ENCODE measurements at places on chromosomes 5 and 9.

DNA sequence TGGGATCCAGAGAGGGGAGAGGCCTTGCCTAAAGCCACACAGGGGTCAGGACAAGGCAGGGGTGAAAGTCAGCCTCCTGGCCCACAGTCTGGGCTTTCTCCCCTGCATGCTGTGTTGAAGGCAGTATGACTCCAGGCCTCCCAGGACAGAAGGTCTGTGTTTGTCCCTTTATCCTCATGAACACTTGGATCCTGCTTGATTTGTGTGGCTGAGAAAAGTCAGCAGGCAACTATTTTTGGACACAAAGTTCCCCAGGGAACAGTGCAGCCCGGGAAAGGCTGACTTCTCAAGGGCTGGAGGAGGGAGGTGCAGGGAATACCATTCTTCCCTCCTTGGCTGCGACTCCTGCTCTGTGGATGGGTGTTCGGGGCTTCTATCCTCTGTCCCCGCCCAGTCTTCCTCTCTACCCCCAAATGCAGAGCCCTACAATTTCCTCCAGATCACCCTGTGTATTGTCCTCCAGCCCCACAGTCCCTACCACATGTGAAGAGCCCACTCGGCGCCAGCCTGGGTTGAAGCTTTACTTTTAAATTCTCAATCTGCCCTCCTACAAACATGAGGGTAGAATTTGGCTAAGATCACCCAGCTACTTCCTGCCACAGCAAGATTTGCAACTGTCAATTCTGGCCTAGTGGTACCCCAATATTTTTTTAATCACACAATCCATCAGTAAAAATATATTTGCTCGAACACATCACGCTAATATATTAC lies 4.1 kb downstream of the AKNA start:
- DNase-seq, result no peak

GRCh38 chr9:112002131-112002846 lies 105.7 kb downstream of the UGCG start:
- DNase-seq, result no peak

- no peak for DNase-seq
These were observed 262.5 kb upstream of the C9orf72 start for GRCh38 chr9:27835746-27836145.

GRCh38 chr5:136529081-136529480 lies 163.7 kb upstream of the TRPC7 start:
- DNase-seq, result no peak

- DNase-seq, result no peak
These were observed 64.6 kb downstream of the SH3TC2 start for GRCh38 chr5:148998174-148998797.

- no peak for DNase-seq
These were observed 33.0 kb downstream of the EGFLAM start for GRCh38 chr5:38291355-38291754.

DNA sequence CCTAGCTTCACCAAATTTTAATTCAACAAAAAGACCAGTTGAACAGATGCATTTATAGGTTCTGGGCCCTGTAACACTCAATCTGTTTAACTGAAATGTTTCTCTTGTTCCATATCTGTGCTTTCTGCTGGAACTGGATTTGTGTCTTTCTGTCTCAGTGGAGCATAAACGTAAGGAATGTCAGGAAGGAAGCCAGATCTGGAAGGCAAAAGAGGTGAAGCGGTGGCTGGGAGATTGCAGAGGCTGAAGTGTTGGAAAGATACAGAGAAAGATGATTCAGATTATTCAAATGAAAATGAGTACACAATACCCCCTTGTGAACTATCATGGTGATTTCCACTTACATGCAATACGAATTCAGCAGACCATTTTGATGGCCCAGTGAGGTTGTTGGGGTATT lies 406.8 kb downstream of the BRINP1 start:
- DNase-seq, result no peak

GRCh38 chr5:100647461-100648230 lies 112.5 kb downstream of the FAM174A start:
- no peak for DNase-seq

DNA sequence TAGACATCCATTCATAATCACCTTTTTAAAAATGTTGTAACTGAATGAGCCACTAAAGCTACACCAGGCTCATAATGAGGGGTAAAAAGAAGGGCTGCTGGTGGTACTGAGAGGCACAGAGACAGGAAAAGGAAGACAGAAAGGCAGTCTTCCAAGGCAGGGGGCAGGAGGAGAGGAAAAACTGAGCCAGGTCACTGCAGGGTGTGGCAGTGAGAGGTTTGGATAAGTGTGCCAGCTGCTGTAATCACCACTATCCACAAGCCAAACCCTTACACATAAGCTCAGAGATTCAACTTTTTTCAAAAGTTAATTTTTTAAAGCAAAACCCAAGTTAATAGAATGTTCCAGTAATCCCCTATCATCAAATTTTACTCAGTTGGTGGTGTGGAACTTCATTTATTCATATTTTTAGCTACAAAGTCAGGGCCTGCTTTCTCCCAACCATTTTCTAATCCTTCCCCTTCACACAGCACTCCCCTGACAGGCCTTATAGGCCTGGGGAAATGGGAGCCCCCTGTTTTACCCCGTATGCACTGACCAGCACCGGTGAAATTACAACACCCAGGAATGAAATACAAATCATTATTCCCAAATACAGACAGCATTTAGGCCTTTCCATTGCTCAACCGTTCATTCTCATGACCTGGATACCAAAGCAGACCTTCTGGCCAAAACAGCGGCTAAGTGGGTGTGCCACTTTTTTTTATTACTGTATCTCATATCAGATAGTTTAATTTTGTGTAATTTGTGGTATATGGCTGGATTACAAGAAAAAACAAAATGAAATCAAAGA lies 76.3 kb downstream of the EFNA5 start:
- no peak for DNase-seq

GRCh38 chr5:137336161-137336560 lies 163.0 kb downstream of the SPOCK1 start:
- no peak for DNase-seq

GRCh38 chr9:100641166-100641565 lies 63.3 kb downstream of the CAVIN4 start:
- DNase-seq, result no peak

DNA sequence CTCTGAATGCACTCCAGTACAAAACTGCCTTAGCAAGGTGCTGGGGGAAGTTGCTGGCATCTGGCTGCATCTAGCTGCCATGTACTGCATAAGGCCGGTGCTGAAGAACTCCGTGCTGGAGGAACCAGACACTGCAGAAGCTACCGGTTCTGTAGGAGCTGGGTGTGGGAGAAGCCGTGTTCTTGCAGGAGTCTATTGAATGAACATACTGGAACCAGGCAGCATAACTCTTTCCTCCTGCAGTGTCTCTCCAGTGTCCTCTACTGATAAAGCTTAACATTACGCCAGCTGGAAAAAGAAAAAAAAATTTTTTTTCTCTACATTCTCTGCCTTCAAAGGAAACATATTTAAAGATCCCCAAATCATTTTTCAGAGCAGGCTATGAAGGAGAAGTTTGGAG lies 38.5 kb downstream of the VPS13A start:
- no peak for DNase-seq

DNA sequence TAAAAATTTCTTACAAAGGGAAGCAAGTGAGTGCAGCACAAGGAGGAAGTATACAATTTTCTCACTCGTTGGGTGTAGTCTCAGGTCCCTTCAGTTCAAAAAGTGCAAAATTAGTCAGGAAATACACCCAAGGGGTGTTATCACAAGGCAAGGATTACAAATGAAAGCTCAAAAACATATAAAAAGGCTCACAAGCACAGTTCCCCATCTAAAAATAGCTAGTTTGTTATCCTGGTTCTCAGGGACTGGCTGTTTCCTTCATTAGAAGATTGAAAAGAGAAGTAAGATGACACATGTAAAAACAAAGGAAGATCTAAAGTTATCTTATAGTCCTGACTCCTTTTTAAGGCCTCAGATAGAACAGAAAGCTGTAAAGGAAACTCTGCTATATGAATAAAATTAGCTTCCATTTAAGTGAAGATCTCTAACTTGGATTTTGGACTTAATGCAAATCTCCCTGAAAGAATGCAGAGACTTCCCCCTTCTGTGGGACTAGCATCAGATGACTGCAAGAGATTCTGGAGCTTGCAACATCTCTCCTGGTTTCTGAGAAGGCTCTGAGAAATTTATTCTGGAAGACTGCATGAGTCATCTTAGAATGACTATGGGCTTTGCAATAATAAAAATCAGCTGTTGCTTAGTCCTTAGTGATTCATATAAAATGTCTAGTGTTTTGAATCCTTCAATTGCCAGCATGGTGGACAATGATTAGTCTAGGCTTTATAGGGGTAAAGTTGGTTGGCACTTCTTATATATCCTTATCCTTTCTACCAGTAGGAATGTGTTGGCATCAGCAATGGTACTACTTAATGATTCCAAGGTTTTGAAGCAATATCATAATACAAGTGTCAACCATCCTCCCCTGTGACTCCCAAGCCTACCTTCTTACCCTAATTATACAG lies 25.4 kb downstream of the DAB2 start:
- no peak for DNase-seq

DNA sequence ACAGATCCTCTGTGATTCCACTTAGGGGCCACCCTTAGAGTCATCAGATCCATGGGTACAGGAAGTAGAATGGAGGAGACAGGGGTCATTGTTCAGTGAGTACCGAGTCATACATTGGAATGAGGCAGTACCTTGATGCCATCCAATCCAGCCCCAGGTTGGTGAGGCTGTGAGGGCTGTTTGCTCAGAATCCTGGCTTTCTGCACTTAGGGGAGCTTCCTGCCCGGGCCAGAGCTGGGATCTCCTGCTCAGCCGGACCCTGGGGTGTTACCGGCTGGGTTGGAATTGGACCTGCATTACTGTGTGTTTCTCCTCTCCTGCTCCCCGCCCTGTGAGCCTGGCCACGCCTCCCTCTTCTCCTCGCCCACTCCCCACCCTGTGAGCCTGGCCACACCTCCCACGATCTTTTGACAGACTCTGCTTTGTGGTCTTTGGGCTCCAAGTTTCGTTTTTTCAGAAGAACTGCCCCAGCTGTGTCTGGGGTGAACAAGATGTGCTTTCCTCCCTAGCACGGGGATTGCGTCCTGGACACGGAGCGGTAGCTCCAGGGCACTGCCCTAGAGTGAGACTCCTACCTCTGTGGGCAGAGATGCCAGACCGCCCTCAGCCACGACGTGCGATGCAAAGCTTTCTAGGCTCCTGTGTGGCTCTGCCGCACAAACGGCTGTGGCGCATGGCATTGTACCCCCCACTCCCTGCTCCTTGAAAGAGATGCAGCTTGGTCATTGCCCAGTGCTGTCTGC lies 15.4 kb downstream of the TRAF2 start:
- DNase-seq, result peak; percentile 67

GRCh38 chr9:109812818-109813281 lies 32.9 kb downstream of the PALM2AKAP2 start:
- no peak for DNase-seq

DNA sequence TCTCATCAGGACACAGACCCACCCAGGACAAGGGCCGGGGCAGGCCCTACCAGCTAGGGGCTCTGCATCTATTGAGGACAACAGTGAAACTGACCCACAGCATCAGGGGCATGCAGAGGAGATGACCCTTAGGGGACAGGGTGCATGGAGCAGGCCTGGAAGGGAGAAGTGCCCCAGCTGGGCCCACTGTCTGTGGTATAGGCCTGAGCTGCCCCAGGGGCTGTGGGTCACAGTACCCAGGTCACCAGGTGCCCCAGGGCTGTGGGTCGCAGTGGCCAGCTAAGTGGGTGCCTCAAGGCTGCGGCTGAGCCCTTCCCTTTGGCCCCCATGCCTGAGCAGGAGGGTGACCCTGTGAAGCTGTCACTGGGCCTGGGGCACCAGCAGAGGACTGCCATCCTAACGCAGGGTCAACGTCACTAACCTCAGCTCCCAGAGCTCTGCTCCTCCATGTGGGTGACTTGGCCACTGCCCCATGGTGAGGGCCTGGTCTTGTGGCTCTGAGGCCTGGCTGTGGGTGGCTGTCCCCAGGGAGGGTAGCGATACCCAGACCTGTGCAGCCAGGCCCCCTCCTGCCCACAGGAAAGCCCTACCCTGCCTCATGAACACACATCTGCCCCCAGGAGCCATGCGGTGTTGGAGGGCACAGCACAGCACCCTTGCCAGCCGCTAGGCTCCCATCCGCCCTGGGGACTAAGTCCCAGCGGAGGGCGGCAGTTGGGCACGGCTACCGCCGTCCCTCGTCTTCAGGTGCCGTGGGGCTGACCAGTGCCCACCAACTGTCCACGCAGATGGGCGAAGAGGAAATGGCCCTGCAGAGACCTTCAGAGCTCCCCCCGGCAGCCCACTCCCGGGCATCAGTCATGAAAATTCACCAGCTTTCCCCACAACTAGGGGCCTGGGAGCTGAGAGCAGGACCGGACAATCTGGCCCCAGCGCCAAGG lies 4.9 kb downstream of the EDF1 start:
- no peak for DNase-seq

GRCh38 chr5:53616939-53617549 lies 56.6 kb downstream of the NDUFS4 start:
- DNase-seq, result no peak

DNA sequence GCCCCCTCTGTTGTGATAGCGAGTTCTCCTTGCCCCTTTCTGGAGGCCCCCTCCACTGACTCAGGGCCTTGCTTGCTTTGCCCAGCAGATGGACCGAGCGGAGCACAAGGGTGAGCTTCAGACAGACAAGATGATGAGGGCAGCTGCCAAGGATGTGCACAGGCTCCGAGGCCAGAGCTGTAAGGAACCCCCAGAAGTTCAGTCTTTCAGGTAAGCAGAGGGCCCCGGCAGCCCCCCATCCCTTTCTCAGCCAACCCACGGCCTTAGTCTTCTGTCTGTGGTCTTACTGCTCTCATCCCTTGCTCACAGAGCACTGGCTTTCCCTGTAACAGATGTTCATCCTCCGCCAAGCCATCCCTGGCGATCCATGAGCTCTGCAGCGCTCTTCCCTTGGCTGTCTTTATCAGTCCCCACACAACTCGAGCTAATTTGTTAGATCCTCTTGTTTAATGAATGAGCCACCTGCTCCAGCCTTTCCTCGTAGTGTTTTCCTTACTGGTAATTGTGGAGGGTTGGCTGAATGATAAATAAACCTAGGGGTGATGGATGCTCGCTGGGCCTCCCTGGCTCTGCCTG lies 18.4 kb upstream of the RARS1 start:
- no peak for DNase-seq

DNA sequence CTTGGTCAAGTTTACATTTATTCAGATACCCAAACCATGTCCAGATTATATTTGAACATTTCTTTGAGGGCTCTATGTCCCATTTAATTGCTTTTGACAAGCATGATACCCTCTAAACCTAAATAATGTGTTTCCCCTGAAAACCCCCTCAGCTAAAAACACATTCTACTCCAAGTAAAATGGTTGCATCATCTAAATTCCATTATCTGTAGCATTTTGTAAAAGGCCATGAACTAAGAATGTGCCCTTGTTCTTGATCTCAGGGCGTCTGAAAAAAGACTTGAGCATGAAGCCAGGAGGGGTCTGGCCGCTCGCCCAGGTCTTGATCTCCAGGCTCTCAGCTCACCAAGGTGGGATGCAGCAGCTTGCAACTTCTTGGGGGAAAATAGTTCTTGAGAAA lies 53.5 kb upstream of the ERCC6L2 start:
- DNase-seq, result no peak

DNA sequence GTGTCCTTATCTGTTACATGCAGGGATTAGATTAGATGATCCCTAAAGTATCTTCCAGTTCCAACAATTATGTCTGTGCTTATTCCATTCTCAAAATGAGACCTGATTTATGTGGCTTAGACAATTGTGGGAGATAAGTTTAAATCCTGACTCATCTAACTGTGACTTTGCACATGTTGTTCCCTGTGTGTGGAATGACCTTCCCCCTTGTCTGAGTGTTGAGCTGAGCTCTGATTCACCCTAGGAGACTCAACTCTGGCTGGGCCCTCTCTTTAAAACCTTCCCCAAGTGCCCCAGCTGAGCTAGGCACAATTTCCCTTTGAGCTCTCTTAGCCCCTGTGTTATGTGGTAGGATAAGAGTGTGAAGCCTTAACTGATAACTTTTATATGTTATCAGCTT lies 118.9 kb upstream of the ELL2 start:
- DNase-seq, result no peak

- DNase-seq, result no peak
These were observed 148.9 kb upstream of the RUSC2 start for GRCh38 chr9:35341021-35341420.

Measured in stimulated activated CD4-positive, alpha-beta T cell treated with anti-CD3 and anti-CD28 coated beads, Interleukin-15, amount 100 ng/mL, for 48 hours (primary cell).